Large intestine (tissue), 12 donors: ENCODE measurements at places on chromosomes 6 and 20.

- H3K4me3 ChIP-seq, result no peak overlapping the region
- no peak for DNase-seq
- H3K27ac ChIP-seq, result no peak overlapping the region
These were observed 30.0 kb upstream of the QKI start for GRCh38 chr6:163384510-163384909.

- no peaks in the 10 kb centered on the region for H3K27me3 ChIP-seq
- H3K27ac ChIP-seq, result no peak overlapping the region
These were observed 137.9 kb downstream of the RPS12 start for GRCh38 chr6:132952031-132952867.

GRCh38 chr20:5353624-5354496 is 37.1 kb upstream of the PROKR2 start:
- H3K36me3 ChIP-seq, result no peaks in the 10 kb centered on the region
- no peaks in the 10 kb centered on the region for H3K4me1 ChIP-seq
- no peak overlapping the region for H3K27ac ChIP-seq
- no peaks in the 10 kb centered on the region for H3K27me3 ChIP-seq
- no peak for DNase-seq

DNA sequence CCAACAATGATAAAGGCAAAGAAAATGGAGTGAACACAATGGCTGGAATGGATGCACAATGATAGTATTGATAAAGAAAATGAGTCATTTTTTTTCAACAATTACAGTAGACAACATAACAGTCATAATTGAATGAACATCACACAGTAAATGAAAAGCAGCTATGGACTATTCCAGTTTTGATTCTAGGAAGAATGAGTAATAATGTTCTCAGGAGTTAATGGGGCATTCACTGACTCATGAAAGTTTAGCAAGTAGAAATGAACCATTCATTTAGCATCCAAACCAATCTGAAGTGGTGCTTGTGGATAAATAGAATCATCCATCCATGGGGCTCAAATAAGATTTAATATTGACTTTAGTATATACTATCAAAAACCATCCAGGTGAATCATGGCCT is 1029.5 kb upstream of the GJE1 start:
- no peaks in the 10 kb centered on the region for H3K36me3 ChIP-seq
- no peak overlapping the region for H3K27ac ChIP-seq
- no peak for DNase-seq

DNA sequence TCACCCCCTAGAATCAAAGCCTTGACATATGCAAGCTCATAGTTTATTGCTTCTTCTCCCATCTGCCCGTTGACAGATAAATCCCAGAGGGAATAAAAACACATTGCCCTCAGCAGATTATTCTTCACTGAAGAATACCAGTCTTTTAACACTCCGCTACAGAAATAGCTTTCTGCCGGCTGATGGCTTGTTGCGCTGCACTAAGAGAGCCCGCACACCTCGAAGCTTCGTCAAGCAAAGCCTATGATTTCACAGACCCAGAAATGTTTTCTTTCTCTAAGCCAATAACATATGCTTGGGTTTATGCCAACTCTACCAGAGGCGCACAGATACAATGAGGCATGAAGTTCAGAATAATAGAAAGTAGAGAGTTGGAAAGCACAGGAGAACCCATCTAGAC is 208.9 kb upstream of the FOXQ1 start:
- no peak for DNase-seq
- no peaks in the 10 kb centered on the region for H3K4me1 ChIP-seq
- H3K36me3 ChIP-seq, result no peaks in the 10 kb centered on the region
- H3K27me3 ChIP-seq, result peaks cover 2% of the 10 kb centered on the region

DNA sequence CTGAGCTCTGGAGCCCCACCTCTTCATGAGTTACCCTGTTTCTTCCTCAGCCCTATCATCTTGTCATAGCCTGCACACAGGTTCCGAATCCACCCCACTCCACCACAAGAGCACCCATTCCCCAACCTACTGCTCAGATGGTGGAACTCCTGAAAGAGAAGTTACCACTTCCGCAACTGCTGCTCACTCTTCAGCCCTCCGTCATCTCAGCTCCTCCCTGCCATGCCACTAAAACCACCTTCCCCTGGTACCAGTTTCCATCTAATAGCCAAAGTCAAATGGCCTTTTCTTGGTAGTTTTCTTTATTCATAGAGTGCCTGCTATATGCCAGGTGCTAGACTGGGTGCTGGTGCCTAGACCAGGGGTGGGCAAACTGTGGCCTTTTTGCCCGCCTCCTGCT is 3.9 kb downstream of the RAB22A start:
- no peak overlapping the region for H3K27ac ChIP-seq
- DNase-seq, result no peak
- no peak overlapping the region for H3K4me3 ChIP-seq
- peaks cover 3% of the 10 kb centered on the region for H3K4me1 ChIP-seq
- peaks cover 51% of the 10 kb centered on the region for H3K36me3 ChIP-seq

DNA sequence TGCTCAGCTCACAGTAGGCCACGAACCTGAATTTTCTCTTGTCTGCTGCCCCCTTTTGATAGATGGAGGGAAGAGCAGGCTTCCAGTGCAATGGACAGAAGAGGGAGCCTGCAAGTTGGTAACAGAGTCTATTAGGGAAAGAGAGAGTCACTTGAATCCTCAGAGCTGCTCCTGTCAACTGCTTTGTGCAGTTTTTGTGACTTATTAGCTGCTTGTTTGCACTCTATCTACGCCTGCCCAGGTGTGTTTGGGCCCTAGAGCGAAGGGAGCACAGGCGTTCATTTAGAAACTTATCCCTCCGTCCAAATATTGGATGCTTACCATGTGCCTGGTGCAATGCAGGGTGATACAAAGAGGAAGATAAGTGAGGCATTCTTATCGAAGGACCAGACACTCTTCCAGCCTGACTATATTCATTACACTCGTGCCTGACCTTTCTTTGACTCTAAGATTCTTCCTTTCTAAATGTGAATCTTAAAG is 11.6 kb upstream of the SLC2A12 start:
- H3K36me3 ChIP-seq, result no peaks in the 10 kb centered on the region
- peak; percentile 66 for DNase-seq
- no peak overlapping the region for H3K27ac ChIP-seq
- no peaks in the 10 kb centered on the region for H3K27me3 ChIP-seq
- no peak overlapping the region for H3K4me3 ChIP-seq
- no peaks in the 10 kb centered on the region for H3K4me1 ChIP-seq

GRCh38 chr6:152474354-152474753 is 162.8 kb downstream of the SYNE1 start:
- H3K36me3 ChIP-seq, result no peaks in the 10 kb centered on the region
- DNase-seq, result no peak
- no peaks in the 10 kb centered on the region for H3K27me3 ChIP-seq
- H3K27ac ChIP-seq, result no peak overlapping the region

DNA sequence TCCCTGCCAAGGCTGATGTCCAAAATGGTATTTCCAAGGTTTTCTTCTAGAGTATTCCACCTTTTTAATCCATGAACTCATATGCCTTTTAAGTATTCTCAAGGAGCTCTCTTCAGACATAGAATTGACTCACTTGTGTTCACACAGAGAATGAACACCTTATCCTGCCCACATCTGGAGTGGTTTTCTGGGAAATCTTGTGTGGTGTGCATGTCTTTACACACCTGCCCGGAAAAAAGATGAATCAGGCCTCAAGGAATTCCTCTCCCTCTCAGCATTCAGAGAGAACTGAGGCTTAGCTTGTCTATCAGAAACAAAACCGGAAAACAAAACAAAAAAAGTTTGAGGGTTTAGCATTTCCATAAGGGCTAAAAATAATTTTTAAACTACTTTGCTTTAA is 148.8 kb downstream of the TFAP2A start:
- H3K4me1 ChIP-seq, result no peaks in the 10 kb centered on the region
- no peaks in the 10 kb centered on the region for H3K36me3 ChIP-seq
- DNase-seq, result no peak
- peaks cover 23% of the 10 kb centered on the region for H3K27me3 ChIP-seq
- no peak overlapping the region for H3K27ac ChIP-seq

GRCh38 chr6:137247724-137248123 is 28.5 kb upstream of the IFNGR1 start:
- peaks cover 20% of the 10 kb centered on the region for H3K4me1 ChIP-seq
- no peaks in the 10 kb centered on the region for H3K27me3 ChIP-seq
- DNase-seq, result peak; percentile 89
- peak overlapping the region; percentile 82 for H3K27ac ChIP-seq
- H3K4me3 ChIP-seq, result no peak overlapping the region

DNA sequence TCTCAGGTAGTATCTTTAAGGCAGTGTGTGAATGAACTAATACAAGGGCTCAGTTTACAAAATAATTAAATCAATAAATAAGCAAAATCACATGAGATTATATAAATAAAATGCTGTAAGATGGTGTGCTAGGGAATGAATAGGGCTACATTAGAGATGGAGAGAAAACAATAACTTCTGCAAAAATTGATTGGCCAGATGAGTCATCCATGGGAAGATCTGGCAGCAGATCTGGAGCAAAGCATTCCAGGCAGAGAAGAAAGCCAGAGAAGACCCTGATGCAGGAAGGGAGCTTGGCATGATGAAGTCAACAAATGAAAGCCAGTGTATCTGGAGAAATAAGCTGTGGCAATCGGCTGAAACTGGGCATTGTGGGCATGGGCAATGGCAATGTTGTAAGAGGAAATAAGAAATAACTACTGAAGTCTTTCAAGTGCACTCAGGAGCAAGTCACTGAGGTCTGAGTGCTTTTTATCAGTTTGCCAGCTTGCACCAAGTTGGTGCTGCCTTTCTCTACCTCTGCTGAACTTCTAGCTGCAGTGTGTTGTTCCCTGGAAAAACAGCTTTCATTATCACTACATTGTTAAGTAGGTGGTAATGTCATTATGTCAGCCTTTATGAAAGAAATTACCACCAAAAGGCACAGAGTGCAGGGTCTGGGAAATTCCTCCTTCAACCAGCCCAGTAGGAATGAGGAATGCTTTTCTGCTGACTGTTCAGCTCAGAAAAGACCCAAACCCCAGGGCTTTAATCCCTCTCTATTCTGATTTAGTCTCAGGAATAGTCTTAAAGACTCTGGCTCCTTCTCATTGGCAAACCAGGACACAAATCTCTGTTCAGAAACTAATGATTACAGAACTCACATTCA is 231.6 kb downstream of the HTR1B start:
- no peaks in the 10 kb centered on the region for H3K36me3 ChIP-seq
- no peaks in the 10 kb centered on the region for H3K4me1 ChIP-seq
- H3K27me3 ChIP-seq, result no peaks in the 10 kb centered on the region
- H3K27ac ChIP-seq, result no peak overlapping the region
- H3K4me3 ChIP-seq, result no peak overlapping the region

GRCh38 chr6:142694054-142694453 is 250.9 kb downstream of the HIVEP2 start:
- no peak overlapping the region for H3K4me3 ChIP-seq
- DNase-seq, result no peak
- peaks cover 6% of the 10 kb centered on the region for H3K4me1 ChIP-seq
- H3K27ac ChIP-seq, result no peak overlapping the region
- no peaks in the 10 kb centered on the region for H3K36me3 ChIP-seq

DNA sequence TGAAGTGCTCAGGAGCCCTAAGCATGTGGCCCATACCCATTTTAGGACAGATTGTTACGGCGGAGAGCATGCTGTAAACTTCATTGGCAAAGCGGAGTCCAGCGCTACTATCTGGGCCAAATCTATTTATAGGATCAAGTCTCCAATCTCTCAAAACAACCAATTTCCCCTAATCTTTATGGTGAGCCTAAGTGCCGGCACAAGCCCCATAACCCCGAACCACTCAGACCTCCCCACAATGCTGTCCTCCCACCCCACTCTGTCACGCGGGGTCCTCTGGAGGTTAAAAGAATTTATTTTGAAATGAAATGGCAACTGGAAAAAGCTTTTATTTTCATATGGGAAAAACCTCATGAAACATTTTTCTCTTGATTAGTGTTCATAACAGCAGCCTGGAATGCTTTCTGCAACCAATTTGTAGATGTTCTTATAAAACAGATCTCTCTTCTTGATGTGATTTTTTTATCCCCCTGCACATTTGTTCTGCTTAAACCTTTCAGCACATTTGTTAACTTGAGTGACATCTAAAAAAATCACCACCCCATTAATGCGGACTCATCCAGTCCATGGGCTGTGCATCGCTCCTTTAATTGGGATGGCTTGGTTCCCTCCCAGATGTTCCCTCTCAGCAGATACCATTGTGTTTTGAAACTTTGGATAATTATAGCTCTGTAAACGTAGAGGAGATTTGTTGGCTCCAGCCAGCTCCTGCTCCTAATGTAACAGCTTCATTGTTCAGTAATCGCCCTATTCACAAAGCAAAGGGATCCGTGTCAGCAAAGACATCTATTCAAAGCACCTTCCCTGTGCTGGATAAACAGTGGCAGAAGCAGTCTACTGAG is 323.6 kb downstream of the CD83 start:
- no peak for DNase-seq
- no peaks in the 10 kb centered on the region for H3K36me3 ChIP-seq
- no peak overlapping the region for H3K4me3 ChIP-seq
- no peaks in the 10 kb centered on the region for H3K27me3 ChIP-seq
- H3K27ac ChIP-seq, result no peak overlapping the region

- DNase-seq, result no peak
- H3K4me1 ChIP-seq, result no peaks in the 10 kb centered on the region
- H3K27me3 ChIP-seq, result no peaks in the 10 kb centered on the region
- no peak overlapping the region for H3K27ac ChIP-seq
- no peak overlapping the region for H3K4me3 ChIP-seq
These were observed 31.8 kb upstream of the PBOV1 start for GRCh38 chr6:138250053-138250452.

GRCh38 chr6:15629487-15629886 is 33.3 kb downstream of the DTNBP1 start:
- DNase-seq, result no peak
- H3K4me3 ChIP-seq, result no peak overlapping the region
- H3K27me3 ChIP-seq, result no peaks in the 10 kb centered on the region

- H3K4me3 ChIP-seq, result no peak overlapping the region
- no peak for DNase-seq
- H3K4me1 ChIP-seq, result no peaks in the 10 kb centered on the region
- no peaks in the 10 kb centered on the region for H3K36me3 ChIP-seq
These were observed 505.9 kb upstream of the BTBD3 start for GRCh38 chr20:11411765-11412164.

GRCh38 chr20:46709055-46709458 is 392 bp upstream of the SLC2A10 start:
- H3K27ac ChIP-seq, result peak overlapping the region; percentile 73
- peak overlapping the region; percentile 34 for H3K4me3 ChIP-seq
- H3K4me1 ChIP-seq, result peaks cover 13% of the 10 kb centered on the region
- no peaks in the 10 kb centered on the region for H3K36me3 ChIP-seq
- DNase-seq, result peak; percentile 57

GRCh38 chr6:167699141-167699931 is 127.4 kb upstream of the AFDN start:
- H3K4me3 ChIP-seq, result no peak overlapping the region
- peak overlapping the region; percentile 56 for H3K27ac ChIP-seq
- no peaks in the 10 kb centered on the region for H3K27me3 ChIP-seq
- H3K36me3 ChIP-seq, result no peaks in the 10 kb centered on the region
- H3K4me1 ChIP-seq, result peaks cover 12% of the 10 kb centered on the region
- DNase-seq, result peak; percentile 70
